ENCODE measurements at places on chromosomes 1 and 21.

DNA sequence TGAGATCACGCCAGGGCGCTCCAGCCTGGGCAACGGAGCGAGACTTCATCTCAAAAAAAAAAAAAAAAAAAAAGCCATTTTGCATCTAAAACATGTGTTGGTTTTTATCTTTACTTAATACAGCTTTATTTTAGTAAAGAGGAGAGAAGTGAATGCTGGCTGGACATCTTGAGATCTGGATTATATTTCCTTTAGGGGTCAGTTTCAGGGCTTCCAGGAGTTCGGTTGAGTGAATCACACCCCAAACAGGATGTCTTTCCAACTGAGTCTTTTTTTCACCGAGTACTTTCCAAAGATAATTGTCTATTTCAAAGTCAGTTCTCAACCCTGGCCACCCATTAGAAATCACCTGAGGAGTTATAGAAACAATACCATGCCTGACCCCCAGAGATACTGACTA is 16.6 kb upstream of the IPP start:
- DNase-seq, result no peak

- no peak for DNase-seq
These were observed 62.6 kb upstream of the CD1D start for GRCh38 chr1:158117854-158118704.

DNA sequence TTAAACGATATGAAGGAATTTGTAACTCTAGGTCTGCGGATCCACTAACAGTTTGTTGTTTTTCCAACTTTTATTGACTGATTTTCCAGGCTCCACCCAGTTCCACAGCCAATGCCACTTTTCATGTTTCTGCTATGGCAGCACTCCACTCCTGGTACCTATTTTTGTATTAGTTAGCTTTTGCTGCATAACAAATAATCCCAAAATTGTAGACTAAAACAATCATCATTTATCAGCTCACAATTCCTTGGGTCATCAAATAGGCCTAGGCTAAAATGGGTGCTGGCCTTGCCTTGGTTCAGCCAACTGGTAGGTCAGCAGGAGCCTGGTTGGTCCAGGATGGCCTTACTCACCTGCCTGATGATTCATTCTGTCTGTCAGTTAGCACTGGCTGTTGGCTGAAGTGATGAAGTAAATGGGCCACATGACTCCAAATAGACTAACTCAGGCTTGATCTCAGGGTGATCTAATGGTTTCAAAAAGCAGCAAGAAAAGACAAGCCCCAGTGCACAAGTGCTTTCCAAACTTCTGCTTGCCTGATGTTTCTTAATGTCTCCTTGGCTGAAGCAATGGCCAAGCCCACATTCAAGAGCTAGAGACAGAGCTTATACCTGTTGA is 3.2 kb upstream of the C8B start:
- DNase-seq, result no peak

DNA sequence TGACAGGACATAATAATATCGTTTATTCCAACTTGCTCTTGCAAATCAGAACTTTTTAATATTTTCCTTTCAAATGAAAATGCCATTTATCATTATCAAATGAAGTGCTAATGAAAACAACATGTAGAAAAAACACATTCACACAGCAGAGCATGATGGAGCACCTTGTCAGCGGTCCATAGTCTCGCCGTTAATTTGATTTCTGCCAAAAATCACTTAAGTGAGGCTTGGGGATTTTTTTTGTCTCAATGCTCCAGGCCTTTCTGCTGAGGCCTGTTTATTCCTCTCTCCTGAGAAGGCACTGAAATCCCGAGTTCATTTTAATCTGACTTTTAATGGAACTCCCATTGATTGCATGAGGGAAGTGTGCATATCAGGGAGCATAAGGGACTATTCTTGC is 122.5 kb downstream of the ELAVL4 start:
- DNase-seq, result no peak

DNA sequence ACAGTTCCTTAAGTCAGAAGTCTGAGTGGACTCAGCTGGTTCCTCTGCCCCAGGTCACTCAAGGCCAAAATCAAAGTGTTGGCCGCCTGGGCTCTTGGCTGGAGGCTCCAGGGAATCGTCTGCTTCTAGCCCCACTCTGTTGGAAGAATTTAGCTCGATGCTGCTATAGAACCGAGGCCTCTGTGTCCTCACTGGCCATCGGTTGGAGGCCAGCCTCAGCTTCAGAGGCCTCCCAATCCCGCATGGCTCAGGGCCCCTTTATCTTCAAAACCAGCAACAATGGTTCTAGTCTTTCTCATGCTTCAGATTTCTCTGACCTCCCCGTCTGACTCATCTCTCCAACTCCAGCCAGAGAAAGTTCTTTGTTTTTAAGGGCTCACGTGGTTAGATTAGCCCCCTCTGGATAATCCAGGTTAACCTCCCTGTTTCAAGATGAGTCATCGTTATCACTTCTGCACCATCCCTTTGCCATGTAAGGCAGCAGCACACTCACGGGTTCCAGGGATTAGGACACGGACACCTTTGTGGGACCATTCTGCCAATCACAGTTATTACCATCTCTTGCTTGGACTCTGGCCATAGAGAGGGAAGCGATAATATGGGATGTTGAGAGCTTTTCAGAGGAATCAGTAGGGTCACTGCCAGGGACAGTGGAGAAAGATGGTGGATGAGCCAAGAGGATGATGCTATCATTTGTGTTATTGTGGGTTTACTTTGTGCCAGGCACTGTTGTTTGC is 13.6 kb downstream of the FHAD1 start:
- no peak for DNase-seq

DNA sequence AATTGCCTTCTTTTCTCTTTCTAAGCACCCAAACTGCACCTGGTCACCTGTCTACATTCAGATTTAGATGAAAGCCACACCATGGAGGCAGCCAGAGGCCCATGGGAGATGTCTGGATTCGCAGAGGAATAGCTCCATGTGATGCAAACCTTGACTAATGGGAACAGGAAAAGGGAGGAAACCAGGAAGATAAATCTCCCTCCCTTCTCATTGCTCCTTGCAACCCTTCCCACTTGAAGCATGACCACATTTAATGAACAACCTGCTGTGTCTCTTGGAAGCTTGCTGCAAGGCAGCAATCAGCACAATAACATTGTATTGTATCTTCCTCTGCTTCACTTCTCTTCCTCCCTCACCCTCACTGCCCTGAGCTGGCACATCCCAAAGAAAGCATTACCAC is 42.6 kb upstream of the KLF17 start:
- DNase-seq, result no peak

DNA sequence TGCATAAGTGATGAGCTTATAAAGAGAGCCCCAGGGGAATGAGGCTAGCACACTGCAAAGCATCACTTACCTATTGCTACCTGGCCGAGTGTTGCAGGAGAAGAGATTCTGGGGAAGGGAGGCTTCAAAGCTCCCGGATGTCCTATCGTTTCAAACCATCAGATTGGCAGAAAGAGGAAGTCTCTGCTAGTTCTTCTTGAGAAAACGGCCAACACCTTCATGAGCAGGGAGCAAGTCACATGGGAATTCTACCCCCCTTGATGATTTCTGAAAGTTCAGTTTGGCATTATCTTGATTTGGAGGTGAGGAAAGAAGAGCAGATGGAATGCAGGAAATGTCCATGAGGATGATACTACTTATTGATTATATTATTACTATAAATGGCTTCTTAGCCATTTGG is 16.2 kb downstream of the SYF2 start:
- DNase-seq, result no peak

GRCh38 chr1:153030895-153031294 is at the start of gene SPRR1B:
Gene SPRR1B (plus strand): TSS chr1:153031203. CDS start chr1:153032346, 1,143 bp downstream.
- no peak for DNase-seq

DNA sequence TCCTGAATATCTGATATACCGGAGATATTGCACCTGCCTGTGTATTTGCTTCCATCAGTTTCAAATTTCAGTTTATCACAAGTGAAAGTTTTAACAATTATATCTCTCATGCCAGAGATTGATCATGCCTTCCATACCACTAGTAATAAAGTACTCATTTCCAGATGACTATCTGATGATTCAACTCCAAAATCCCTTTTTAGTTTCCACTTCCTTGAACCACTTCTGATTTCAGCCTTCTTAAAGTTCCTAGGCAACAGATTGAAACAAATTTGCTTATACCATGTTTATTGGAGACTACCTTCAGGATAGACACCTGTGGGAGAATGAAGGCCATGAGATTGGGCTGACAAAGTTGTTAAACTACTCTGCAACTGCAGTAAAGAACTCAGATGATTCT is 21.5 kb upstream of the COL11A1 start:
- peak; percentile 48 for DNase-seq
